Right cardiac atrium (tissue), 5 donors: ENCODE measurements at places on chromosomes 1 and 21. TPM values are rescaled to one million over a fixed set of nuclear protein-coding genes. Genes with fewer than 3 reads are reported as not detected.

Gene BTG2
- 126 TPM for total RNA-seq

DNA sequence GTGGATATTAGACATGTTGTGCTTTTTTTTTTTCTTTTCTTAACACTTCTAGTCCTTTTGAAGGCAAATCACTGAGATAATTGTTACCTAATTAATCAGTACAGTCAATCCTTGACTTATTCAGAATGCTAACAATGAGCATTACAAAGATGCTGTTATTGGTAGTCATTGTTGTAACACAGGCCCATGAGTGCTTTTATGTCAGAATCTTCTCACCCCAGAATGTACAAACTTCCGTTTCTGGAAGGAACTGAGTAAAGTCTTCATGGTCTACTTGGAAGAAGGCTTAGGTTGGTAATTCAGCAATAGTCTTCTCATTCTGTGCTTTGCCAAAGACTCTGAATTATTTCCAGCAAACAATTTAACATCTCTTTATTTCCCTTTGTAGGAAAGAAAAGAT is 3.1 kb downstream of the KCNK1 start:
- DNase-seq = no peak

Gene C1orf141
- total RNA-seq = not detected

GRCh38 chr1:30601316-30602085 is 121.9 kb downstream of the MATN1 start:
- DNase-seq = no peak

DNA sequence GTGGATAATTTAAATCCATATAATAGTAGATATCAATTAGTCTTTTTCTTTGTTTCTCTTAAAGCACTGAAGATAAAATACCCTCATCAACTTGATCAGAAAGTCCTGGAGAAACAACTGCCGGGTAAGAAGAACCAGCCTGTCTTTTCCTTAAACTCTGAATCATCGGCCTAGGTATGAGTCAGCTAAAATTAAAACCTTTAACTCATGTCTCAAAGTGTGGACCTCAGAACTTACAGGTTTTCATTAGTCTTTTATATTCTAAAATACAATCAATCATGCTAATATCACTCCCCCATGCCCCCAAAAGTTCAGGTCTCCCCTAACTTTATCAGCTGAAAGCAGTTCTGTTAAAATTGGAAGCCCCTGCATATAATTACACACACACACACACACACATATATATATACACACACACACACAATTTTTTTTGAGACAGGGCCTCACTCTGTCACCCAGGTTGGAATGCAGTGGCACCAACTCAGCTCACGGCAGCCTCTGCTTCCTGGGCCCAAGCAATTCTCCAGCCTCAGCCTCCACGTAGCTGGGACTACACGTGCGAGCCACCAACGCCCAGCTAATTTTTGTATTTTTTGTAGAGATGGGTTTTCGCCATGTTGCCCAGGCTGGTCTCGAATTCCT is 61.3 kb downstream of the B3GALNT2 start:
- no peak for DNase-seq

- DNase-seq = no peak
Observed at GRCh38 chr1:109719337-109719837, 7.3 kb downstream of the GSTM5 start.

GRCh38 chr1:56710646-56711045 is 65.5 kb downstream of the PRKAA2 start:
- DNase-seq = no peak

DNA sequence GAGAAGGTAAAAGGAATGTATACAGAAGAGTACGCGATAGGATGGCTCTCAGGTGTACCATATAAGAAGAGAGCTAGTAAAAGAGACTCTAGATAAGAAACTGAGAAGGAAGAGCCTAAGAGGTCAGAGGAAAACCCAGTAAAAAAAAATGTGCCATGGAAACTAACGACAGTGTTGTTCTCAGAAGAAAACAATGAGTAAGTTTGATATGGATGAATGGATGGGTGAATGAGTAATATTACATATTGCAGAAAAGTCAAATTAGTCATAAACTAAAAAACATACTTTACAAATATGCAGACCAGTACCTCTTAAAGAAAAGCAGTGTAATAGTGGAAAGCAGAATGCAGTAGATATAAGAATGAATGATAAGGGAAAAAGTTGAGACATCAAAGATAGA is 316.2 kb downstream of the HMCN1 start:
- no peak for DNase-seq

GRCh38 chr1:30143517-30143916 is 579.9 kb downstream of the MATN1 start:
- DNase-seq = no peak

DNA sequence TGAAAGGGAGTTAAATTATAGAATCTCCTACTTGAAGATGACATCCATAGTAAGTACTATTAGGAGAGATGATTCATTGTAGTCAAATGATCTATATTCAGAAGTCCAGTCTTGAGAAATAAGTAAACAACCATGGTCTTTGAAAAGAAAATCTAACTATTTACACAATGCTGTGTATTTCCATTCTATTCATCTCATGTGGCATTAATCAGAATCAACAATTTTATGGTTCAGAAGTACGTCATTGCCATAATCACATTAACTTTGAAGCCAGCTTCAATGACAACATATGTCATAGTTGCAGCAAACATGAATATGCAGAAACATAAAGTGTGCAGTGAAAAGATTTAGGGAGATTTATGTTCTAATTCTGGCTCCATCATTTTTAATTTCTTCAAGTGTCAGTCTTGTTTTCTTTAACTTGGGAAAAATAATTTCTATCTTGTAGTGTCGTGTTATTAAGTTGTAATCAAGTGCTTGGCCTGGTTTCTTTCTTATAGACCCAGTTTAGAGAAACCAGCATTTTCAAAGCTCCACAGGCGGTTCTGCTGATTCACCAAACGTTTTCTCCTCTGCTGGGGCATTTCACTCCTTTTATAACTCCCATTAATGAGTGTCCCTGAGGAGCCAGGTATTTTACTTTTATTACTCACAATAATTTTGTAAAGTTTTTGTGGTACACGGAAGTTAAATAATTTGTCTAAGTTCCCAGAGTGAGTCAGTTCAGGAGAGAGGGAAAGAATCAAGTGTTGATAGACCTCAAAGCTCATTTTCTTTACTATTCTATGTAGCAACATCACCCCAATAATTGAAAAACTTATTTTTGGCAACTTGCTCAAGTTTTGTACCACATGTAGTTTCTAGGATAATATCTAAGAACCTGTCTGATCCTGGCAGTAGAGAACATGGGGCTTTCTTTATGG is 35.9 kb upstream of the PTGS2 start:
- DNase-seq = no peak

GRCh38 chr1:207659545-207660153 is 14.7 kb downstream of the CR1L start:
- no peak for DNase-seq

DNA sequence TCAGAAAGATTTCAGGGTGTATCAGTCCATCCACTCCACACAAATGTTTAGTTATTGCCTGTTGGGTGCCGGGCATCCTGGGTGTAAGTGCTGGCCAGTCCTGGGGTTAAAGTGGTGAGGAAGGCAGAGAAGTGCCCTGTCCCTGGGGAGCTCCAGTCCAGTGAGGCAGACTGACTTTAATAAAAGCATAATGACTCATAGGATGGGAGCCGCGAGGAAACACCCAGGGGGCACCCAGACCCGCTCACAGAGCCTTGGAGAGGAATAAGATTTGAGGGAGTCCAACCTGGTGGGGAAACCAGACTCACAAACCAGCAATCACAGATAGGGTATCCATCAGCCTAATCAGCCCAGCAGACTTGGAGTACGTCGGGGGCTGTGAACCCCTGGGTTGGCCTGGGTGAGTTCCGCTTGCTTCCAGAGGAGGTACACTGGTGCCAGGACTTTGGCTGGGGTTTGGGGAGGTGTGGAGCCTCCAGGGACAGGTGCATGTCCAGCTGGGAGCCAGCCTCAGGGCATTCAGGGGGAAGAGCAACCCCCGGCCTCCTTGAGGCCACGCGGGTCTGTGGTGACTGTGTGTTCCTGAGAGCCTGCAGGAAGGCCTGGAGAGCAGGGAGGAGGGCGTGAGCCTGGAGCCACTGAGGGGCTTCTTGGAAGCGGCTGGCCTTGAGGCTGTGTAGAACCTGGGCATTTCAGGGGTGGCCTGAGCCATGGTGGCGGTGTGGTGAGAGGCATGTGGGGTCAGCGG is 3.7 kb downstream of the PEAR1 start:
- DNase-seq = peak; percentile 57

GRCh38 chr1:3174487-3175247 is 105.7 kb downstream of the PRDM16 start:
- peak; percentile 88 for DNase-seq

DNA sequence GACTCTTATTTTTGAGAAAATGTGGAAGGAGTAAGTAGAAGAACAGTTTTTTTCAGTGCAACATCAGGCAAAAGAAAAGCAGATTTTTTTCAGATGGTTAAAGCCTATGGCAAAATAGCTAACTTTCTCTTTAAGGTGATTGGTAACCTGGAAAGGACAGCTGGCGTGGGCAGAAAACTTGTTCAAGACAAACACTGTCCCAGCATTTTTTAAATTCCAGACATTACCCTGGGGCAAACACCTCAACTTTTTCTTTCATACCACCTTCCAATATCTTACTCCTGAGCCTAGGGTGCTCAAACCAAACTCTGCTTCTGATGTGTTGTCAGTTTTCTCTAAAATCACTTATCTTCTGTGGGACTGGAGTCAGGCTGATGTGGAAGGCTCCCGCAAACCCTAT is 2.7 kb upstream of the LEPR start:
- DNase-seq = no peak

GRCh38 chr1:170460001-170460400 is 72.0 kb upstream of the GORAB start:
- DNase-seq = no peak

Gene IRF6
- total RNA-seq = 30.1 TPM

DNA sequence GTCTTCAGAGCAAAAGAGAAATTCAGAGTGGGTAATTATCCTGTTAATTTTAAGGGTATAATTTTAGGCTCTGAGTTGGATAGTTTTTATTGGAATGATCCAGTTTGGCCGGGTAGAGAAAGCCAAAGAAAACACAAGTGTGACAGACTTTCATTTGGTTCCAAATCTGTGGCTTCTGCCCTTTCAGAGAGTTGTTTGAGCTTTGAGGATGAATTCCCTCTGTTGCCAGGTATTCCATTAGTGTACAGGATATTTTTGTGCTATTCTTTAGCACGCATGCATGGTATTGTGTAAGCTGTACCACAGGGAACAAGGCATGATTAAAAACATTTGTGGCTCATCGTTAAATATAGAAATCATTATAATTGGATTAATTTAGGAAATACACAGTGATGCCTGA is 384.4 kb downstream of the ADGRL2 start:
- DNase-seq = no peak

GRCh38 chr1:86429835-86430234 is 5.9 kb downstream of the CLCA2 start:
- DNase-seq = no peak

- no peak for DNase-seq
Observed at GRCh38 chr21:38380481-38381137, 117.7 kb downstream of the ERG start.

GRCh38 chr1:208520438-208521099 is 276.4 kb upstream of the PLXNA2 start:
- DNase-seq = no peak

DNA sequence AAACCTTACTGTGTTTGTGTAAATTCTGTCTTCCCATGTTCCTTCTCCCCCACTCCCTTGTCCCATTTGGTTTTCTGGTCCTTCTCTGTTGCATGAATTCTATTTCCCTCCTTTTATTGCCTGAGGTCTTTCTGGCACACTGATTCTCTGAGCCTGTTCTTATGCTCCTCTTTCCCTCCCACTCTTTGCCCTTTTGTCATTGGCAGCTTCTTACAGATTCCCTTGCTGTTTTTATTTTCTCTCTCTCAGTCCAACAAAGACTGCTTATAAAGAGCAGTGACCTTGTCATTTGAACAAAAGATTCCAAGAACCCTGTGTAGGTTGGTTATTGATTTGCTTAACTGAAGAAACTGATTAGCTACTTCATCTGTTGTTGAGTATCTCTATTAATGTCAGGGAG is 49.7 kb downstream of the GPR52 start:
- no peak for DNase-seq

DNA sequence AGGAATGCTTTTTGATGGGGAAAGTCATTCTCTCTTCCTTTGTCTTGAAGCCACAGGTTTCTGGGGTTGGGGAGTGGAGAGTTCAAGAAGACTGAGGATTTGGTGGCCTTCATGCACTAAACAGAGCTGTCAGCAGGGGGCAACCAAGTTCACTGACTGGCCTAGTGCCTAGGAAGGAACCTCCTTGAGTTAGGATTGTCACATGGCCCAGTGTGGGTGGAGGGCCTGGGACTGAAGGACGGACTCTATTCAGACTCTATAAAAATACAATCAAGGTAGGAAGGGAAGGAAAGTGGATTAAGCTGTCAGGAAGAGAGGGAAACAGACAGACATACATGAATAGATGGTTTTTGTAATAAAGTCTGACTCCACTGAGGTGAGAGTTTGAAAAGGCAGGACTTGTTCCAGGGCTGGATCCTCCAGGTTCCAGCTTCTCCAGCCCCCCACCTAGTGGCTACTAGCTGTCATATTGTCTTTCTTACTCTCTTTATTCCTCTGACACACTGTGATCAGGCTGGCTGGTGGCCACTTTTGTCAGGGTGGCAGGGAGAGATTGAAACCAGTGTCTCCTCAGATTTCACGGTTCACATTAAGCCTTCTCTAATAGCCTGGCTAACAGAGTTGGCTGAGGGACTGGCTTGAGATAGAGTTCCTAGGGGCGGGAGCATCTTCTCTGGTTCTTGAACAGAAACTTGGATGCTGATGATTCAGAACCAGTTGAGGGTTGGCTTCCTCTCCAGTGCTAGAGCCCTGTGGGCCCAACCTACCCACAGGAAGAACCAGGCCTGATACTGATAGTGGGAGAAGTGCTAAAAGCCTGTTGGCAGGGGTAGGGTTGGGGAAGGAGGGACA is 4.1 kb upstream of the SH3BGRL3 start:
- DNase-seq = peak; percentile 85

- peak; percentile 86 for DNase-seq
Observed at GRCh38 chr1:36650200-36651065, 167.7 kb upstream of the CSF3R start.

DNA sequence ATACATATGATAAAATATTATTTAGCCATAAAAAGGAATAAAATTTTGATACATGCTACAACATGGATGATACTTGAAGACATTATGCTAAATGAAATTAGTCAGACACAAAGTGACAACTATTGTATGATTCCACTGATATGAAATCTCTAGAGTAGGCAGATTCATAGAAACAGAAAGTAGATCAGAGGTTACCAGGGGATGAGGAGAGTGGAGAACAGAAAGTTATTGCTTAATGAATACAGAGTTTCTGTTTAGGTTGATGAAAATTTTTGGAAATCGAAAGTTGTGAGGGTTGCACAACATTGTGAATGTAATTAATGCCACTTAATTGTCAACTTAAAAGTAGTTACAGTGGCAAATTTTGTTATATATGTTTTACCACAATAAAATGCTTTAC is 315.7 kb upstream of the USP25 start:
- no peak for DNase-seq

Gene PDZK1IP1
- total RNA-seq = not detected

Gene GBP2
- 11.3 TPM for total RNA-seq
